ENCODE measurements at places on chromosomes 2 and 18.

DNA sequence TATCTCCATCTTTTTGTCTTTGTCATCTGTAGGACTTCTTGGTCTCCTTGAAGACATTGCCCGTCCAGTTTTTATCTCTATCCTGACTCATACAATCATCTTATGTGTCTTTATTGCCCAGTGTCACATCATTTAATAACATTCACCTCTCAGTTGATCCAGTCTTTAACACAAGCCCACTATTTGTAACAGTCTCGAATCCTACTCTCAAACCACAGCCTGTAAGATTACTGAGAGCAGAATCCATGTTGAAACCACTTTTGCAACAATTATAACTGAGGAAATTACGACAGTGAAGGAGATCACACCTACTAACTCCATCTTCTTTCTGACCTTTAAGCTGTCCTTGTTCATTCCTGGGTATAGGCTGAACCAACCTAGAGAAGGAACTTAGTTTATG is 1206.0 kb upstream of the ZEB2 start:
- DNase-seq: no peak

GRCh38 chr2:85699325-85699724 is 5.2 kb downstream of the GNLY start:
- no peak for DNase-seq

DNA sequence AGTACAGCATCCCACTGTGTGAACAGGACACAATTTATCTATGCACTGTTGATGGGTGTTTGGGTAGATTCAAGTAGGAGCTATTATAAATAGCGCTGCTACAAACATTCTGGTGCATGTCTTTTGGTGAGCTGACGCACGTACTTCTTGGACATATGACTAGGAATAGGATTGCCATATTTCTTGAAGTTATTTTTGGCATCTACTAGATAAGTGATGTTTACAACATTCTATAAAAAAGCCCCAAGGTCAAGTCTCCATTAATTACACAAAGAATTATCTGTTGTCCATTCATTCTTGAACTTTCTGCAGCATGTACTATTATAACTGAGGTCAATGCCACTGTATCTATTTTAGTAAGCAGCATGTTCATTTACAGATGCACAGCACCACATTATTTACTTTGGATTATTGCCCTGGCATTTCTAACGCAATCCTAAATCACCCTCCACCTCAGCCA is 225.5 kb upstream of the TMEM200C start:
- DNase-seq: no peak

DNA sequence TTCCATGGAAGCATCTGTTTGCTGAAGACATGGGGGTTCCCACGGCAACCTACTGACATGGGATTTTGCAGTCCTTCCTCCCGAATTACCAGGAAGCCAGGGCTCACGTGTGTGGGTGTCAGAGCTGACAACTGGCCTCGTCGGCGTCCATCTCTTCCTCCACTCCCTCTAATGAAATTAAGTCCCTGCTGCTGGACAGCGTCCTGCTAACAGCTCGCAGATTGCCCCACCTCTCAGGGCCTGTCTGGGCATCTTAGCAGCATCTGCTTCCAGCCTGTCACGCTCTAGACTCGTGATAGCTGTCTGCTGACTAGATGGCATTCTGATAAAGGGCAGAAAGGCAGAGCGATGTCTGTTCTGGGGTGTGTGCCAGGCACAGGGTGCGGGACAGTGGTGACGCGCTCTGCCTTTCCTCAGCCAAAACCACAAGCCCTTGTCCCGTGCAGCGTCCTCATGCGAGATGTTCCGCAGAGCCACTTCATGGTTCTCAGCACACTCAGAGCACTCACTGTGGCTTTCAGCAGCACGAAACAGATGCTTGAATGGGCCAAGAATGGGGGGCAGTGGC is 161.1 kb downstream of the ARL4C start:
- peak; percentile 67 for DNase-seq

DNA sequence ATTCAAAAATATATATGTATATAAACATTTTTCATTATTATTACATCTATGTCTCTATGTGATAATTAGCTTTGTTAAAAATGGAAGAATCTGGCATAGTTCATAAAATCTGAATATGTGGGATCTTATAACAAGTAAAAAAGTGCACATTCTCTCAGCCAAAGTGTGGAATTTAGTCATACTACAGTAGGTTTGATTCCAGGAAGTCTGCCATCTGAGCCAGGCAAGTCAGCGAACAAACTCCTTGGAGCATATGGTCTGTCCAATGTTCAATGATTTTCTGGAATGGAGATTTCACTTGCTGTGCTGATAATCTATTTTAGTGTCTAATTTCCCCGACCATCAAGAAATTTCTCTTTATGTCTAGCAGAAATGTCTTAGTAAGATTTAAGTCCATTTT is 1033.2 kb upstream of the NXPH2 start:
- DNase-seq: no peak

- DNase-seq: peak; percentile 60
Measured at GRCh38 chr2:209525834-209526281, 102.0 kb downstream of the MAP2 start.

DNA sequence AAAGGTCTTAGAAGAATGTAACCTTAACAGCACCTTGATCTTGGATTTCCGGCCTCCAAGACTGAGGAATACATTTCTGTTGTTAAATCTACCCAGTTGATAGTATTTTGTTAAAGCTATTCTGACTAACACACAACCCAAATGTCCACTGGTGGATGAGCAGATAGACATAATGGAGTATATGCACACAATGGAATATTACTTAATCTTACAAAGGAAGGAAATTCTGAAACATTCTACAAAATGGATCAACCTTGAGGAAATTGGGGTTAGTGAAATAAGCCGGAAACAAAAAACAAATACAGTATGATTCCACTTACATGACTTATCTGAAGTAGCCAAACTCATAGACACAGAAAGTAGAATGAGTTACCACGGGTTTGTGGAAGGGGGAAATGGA is 168.7 kb downstream of the ZNF804A start:
- no peak for DNase-seq

All from brain microvascular endothelial cell (primary cell).